ENCODE measurements at places on chromosomes 7 and 10. TPM values are rescaled to one million over a fixed set of nuclear protein-coding genes. Genes with fewer than 3 reads are reported as not detected.

DNA sequence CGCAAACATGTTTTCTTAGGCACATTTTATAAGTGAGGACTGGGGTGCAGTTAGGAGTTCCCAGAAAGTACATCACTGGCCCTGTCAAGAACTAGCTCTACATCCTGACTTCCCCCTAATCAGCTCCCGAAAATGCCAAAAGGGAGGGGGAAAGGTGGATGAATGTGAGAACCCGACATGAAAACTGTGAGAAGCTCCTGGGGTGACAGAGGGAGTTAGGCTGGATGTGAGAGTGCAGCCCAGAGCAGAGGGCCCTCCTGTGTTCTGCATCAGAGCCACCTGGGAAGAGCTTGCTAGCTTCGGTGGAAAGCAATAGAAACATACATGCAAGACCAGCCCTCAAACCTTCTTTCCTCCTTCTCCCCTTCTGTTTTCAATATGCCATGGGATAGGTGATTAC is 30.5 kb upstream of the SEM1 start:
- H3K4me3 ChIP-seq, result no peak overlapping the region
- H3K27ac ChIP-seq, result no peak overlapping the region
- no peaks in the 10 kb centered on the region for H3K4me1 ChIP-seq
- no peak for DNase-seq
- no peaks in the 10 kb centered on the region for H3K27me3 ChIP-seq

OR6B1 gene
- not detected for total RNA-seq

DNA sequence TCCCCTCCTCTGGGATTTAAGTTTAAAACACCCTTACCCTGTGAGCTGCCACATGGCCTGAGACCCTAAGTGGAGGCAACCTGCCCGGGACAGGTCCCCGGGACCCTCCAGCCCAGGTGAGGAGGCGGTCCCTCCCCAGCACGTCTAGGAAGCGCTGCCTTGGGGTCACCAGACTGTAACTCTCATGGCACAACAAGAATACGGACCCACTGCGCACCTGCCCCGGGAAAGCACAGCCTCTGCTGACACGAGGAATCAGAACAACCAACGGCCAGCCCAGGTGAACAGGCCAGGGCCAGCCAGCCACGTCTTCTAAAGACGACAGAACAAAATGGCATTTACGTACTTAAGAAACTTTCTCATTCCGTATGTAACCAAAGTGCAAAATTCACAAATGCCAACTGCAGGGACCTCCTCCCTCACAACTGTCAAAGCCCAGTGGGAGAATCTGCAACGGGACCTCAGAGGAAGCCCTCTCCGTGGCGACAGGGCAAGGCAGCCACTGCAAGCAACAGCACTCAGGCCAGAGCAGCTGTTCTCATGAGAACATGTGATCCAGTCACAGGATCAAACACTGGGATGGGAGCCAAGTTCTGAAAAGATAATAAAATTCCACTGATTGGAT is 208.4 kb downstream of the DIP2C start:
- no peak overlapping the region for H3K4me3 ChIP-seq
- H3K36me3 ChIP-seq, result peaks cover 10% of the 10 kb centered on the region
- DNase-seq, result no peak
- no peaks in the 10 kb centered on the region for H3K4me1 ChIP-seq

DNA sequence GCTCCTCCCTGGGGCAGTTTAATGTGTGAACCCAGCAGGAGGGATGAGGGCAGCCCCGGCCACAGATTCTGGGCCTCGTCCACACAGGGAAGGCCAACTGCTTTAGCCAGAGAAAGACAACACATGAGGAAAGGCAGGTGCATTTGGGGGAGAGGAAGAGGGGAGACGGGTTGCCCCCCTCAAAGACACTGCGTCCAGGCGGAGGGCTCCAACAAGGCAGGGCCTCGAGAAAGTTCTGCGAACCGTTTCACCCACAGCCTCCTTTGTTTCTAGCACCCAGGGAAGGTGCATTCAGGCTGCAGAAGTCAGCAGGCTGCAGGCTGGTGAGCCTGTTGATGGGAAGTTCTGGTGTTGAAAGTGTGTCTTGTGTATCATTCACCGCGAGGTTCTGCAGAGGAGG is 10.1 kb downstream of the FOXL3 start:
- DNase-seq, result no peak
- no peaks in the 10 kb centered on the region for H3K36me3 ChIP-seq
- H3K27me3 ChIP-seq, result no peaks in the 10 kb centered on the region
- no peak overlapping the region for H3K27ac ChIP-seq
- no peak overlapping the region for H3K4me3 ChIP-seq
- H3K4me1 ChIP-seq, result no peaks in the 10 kb centered on the region

- no peaks in the 10 kb centered on the region for H3K36me3 ChIP-seq
- no peak for DNase-seq
- no peaks in the 10 kb centered on the region for H3K27me3 ChIP-seq
- H3K27ac ChIP-seq, result no peak overlapping the region
- H3K4me3 ChIP-seq, result no peak overlapping the region
Observed at GRCh38 chr10:101087376-101087775, 25.6 kb downstream of the KAZALD1 start.

HYAL4 gene
- total RNA-seq, result not detected

ACHE gene
- total RNA-seq, result 2.3 TPM

ITPRID1 gene
- total RNA-seq, result not detected

TMEM213 gene
- not detected for total RNA-seq

- H3K4me1 ChIP-seq, result no peaks in the 10 kb centered on the region
- no peak overlapping the region for H3K27ac ChIP-seq
- no peak overlapping the region for H3K4me3 ChIP-seq
- H3K36me3 ChIP-seq, result no peaks in the 10 kb centered on the region
- no peaks in the 10 kb centered on the region for H3K27me3 ChIP-seq
Observed at GRCh38 chr7:148356303-148356702, 234.3 kb upstream of the C7orf33 start.

GRCh38 chr10:5595095-5595494 is 70.3 kb downstream of the CALML3 start:
- H3K27ac ChIP-seq, result no peak overlapping the region
- H3K27me3 ChIP-seq, result no peaks in the 10 kb centered on the region
- H3K36me3 ChIP-seq, result no peaks in the 10 kb centered on the region
- DNase-seq, result no peak

DNA sequence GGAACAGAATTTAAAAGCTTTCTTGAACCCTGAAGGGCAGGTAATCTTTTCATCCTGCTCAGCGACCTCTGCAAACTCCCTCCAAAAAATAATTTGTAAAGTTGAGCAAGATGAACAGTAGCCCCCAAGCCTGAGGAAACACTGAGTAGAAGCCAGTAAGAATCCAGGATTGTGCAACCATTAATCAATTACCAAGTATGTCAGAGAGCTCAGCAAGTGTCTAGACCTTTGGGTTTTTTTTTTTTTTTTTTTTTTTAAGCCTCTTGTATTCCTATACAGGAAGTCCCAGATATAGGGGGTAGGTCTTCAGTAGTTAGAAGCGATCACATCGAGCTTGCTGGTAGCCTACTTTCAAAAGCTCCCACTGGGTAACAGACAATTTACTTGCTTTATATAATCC is 155.2 kb downstream of the DGKI start:
- no peak for DNase-seq
- no peaks in the 10 kb centered on the region for H3K4me1 ChIP-seq
- H3K4me3 ChIP-seq, result no peak overlapping the region

GRCh38 chr10:125260260-125260659 is 99.9 kb upstream of the CTBP2 start:
- no peak for DNase-seq
- no peaks in the 10 kb centered on the region for H3K27me3 ChIP-seq
- H3K36me3 ChIP-seq, result no peaks in the 10 kb centered on the region

GRCh38 chr7:121500360-121501058 is 104.4 kb upstream of the FAM3C start:
- H3K27ac ChIP-seq, result no peak overlapping the region
- no peak for DNase-seq
- no peaks in the 10 kb centered on the region for H3K36me3 ChIP-seq
